ENCODE measurements at places on chromosomes 1 and 21.

DNA sequence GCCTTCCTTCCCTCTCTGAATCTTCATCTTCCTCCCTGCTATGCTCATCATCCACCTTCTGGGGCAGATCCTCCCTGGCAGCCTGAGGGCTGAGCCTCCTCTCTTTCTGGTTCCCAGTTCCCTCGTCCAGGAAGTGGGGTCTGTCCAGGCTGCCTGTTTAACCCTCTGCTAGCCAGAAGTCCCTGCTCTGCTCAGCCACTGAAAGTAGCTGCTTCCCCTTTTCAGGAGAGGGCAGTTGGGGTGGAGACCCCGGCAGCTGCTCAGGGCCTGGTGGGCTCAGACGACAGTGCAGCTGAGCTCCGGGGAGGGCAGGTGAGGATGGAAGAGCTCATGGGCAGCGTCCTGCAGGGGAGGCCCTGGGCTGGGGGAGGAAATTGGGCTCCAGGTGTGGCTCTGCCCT is 43.1 kb upstream of the ETV3 start:
- DNase-seq: no peak

- no peak for DNase-seq
Observed at GRCh38 chr1:72936942-72937341, 654.6 kb upstream of the NEGR1 start.

DNA sequence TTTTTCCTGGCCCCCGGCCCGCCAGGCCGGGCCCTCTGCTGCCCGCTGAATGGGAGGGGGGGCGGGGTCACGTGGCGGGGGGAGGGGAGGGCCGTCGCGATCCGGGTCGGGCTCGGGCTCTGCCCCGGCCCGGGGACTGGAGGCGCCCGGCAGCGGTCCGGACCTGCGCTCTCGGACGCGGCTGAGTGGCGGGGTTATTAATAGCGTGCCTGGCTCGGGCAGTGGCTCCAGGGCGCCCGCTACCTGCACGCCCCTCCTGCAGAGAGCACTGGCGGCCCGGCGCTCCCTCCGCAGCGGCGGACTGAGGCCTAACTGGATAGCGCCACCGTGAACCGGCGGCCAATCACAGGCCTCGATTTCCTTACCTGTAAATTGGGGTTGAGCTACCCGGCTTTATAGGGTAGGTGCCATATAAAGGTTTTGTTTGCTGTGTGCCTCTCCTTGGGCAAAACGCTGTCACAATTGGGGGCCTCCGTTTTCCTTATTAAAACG is 28.1 kb downstream of the AHDC1 start:
- DNase-seq: peak; percentile 52

DNA sequence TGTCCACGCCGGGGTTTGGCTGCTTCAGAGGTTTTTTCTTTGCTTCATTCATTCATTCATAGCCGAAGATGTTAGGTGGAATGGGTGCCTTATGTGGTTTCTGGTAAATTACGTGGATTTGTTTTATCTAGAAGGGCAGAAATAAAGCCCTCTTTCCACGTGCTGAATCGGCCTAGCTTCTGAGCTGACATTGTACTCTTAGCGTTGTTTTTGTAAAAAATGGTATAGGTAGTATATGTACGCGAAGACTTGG is 1.5 kb downstream of the GALNT2 start:
- DNase-seq: no peak

GRCh38 chr1:57254022-57254421 is 169.8 kb downstream of the DAB1 start:
- no peak for DNase-seq

GRCh38 chr1:166875302-166875733 is 746 bp downstream of the TADA1 start:
- DNase-seq: peak; percentile 5

- no peak for DNase-seq
Observed at GRCh38 chr1:205813755-205814058, 709 bp upstream of the SLC41A1 start.

DNA sequence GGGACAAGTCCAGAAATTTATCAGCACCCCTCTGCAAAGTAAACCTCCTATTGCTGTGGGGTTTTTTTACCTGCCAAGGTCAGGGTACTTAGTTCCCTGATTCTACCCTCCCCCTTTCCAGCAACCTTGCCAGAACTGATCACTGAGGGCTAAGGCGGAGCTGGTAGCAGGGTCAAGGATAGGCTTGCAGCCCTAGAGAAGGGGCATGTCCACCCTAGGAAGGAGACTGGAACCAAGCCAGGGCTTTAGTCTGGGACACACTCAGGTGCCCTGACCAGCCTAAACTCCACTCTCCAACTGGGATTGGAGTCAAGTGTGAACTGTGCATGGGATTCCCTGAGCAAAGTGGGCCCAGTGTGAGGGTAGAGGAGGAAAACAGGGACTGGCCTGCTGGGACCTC is 6.5 kb upstream of the SLC26A9 start:
- no peak for DNase-seq

DNA sequence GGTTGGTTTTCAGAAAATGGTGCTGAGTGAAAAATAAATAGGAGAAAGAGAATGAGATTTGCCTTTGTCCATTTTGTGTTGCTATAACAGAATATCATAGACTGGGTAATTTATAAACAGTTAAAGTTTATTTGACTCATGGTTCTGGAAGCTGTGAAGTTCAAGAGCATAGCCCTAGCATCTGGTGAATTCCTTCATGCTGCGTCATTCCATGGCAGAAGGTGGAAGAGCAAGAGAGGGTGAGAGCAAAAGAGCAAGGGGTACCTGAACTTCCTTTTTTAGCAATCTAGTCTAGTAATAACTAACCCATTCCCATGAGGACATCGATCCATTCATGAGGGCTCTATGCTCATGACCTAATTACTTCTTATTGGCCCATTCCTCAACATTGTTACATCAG is 209.1 kb upstream of the ZP4 start:
- DNase-seq: no peak

- peak; percentile 40 for DNase-seq
Observed at GRCh38 chr21:44300262-44300959, 558 bp downstream of the PFKL start.

DNA sequence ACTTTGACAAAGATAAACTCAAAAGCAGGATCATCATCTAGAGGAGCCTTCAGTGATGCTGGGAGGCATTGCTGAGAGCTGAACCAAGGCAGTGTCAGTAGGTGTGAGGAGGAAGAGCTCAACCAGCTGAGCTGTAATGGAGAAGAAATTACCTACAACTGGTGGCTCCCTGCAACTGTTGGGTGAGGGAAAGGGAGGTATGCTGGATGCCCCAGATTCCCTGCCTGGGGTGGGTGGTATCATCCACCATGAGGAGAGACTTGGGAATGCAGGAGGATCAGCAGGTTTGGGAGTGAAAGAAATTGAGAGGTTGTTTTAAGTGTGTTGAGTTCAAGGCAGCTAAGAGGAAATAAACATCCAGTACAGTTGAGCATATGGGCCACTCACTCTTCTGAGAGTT is 199.8 kb downstream of the DNM3 start:
- no peak for DNase-seq

DNA sequence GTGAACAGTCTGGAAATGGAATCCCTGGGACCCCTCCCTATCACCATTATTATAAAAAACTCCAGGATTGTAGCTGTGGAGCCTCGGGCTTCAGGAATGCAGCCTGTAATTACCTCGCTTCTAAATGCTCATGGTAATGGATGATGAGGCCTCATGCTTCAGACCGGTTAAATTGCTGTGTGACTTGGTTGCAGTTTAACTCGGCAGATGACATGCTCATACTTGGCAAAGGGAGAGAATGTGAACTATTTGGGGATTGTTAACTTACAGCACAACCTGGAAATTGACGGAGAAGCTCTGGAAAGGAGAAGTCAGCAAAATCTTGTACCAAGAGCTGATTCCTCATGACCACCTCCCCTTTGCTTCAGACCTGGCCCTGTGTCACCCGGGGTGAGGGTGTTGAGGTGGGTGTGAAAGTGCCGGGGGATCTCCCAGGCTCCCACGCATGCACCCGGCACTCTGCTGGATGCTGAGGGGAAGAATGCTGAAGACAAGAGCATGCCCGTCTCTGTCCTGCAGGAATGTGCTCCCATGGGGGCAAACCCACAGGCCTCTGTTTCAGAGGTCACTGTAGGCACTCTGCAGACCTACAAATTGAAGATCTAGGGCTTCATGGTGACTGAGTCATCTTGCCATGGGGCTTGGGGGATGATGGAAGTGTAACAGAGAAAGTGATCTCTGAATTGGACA is 364.8 kb downstream of the RPS6KC1 start:
- no peak for DNase-seq

DNA sequence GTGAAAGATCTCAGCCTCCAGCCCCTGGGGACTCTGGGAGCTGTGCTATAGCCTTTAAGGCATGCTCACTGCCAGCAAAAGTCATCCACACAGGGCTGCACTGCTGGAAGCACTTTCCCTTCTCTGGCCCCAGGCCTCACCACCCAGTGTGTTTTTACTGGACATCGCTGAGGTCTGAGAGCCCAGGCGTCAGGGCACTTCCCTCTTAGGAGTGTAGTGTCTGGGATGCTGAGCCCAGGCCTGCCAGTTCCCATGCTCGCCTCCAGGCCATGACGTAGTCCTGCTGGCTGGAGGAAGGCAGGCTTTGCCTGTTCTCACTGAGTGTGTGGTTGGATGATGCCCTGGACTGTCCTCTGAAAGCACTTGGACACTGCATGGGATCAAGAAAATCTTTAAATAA is 101.2 kb downstream of the GDAP2 start:
- DNase-seq: no peak

DNA sequence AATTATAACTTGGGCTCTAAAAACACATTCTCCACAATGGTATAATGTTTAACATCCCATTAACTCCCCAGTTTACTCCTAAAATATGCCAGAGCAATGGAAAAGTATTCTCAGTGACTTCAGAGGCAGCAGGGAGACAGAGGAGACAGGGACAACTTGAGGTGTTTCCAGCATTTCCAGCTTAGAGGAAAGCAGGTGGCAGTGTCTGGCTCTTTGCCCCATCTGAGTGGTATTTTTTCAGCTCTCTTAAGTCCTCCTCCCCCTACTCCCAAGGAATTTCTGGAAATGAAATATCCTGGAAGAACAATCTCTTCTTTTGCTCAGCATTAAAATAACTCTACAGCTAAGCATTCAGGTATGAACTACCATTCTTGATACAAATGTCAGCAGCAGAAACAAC is 10.8 kb upstream of the ERMAP start:
- DNase-seq: no peak

- DNase-seq: peak; percentile 1
Observed at GRCh38 chr1:7912743-7913557, 27.7 kb downstream of the TNFRSF9 start.

GRCh38 chr1:231165371-231165770 is 3.5 kb downstream of the TRIM67 start:
- DNase-seq: no peak

- DNase-seq: no peak
Observed at GRCh38 chr1:79902418-79902817, 895.9 kb upstream of the ADGRL4 start.

DNA sequence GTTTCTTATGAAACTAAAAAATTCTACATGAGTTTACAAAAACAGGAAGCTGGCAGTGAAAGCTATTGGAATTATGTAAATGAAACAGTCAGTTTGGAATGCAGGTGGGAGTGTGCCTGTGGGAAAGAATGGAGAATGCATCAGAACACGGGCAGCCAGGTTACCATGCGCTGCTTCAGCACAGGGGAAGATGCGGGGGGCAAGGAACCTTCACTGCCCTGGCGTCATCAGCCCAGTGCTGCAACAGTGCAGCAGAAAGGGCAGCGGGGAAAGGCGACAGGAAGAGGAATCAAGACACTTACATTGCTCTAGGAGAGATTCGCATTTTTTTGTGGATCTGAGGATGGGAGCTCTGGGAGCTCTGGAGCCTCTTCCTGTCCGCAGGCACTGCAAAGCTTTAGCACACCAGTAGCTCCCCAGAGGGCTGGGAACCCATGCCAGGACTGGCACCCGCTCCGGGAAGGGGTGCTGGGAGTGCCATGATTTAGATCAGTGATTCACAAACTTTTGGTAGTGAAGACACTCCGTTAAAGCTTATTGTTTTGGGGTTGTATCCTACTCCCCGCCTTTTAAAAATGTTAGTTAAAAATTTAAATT is 64.1 kb upstream of the WDR26 start:
- DNase-seq: no peak

- DNase-seq: no peak
Observed at GRCh38 chr1:7541629-7542028, 229.5 kb upstream of the VAMP3 start.

DNA sequence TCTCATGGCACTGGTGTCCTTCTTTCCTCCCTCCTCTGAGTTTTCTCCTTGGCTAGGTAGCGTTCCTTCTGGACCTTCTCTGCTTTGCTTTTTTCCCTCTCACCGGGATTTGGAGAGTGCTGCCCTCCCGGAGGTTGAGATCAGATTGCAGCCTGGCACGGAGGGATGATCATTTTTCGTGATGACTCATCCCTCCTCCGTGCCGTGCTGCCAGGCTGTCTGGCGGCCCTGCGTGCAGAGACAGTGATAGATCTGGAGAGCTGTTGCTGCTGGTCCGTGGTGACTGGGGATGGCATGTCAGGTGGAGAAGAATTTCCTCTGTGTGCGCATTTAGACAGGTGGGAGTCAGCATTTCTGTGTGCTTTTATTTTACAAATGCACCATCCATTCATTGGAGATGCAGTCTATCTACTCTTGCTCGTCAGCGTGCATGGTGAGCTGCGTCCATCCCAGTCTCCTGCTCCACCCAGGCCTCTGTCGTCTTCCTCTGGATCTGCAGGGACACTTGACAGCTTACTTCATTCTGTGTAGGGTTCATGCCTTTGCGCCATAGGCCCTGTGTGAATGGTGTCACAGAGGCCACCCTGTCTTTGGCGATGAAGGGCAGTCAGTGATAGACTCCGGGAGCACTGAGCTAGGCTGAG is 104.4 kb downstream of the PCBP3 start:
- no peak for DNase-seq

DNA sequence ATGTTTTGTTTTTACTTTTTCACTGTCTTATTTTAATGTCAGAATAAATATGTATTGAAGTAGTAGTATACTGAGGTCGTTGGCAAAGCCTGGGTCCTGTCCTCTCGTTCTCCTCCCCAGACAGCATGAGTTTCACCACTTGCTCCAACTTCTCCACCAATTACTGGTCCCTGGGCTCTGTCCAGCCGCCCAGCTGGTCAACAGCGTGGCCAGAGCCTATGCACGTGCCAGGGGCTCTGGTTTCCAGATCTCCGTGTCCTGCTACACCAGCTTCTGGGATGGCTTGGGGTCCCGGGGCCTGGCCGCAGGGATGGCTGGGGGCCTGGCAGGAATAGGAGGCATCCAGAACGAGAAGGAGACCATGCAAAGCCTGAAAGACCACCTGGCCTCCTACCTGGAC is 19.3 kb downstream of the PTPN14 start:
- no peak for DNase-seq

DNA sequence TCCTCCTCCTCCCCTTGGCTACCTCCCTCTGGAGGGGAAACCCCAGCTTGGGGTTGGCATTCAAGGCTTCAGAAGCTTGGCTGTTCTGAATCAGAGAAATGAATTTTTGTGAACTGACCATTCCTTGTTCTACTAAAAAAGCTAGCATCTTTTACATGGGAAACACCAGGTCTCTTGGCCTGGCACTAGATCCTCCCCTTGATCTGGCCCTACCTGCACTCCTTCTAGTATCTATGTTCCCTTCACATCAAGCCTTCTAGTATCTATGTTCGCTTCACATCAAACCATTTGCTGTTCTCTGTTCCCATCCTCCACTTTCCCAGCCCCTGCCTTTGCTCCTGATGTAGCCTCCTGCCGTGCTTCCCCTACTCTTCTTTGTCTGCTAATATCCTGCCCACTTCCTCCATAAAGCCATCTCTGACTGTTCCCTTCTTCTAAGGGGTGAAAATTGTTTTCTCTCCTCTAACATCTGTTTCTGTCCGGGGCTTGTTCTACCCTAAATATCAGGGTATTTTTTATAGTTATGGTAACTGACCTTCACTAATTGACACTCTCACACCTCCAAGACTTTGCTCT is 25.8 kb downstream of the FAM151A start:
- no peak for DNase-seq

Data from NCI-H146 (cell line).